ENCODE measurements at places on chromosomes 7 and 10.

- DNase-seq: no peak
These were observed 38.3 kb upstream of the PPP2R2D start for GRCh38 chr10:131862548-131862947.

DNA sequence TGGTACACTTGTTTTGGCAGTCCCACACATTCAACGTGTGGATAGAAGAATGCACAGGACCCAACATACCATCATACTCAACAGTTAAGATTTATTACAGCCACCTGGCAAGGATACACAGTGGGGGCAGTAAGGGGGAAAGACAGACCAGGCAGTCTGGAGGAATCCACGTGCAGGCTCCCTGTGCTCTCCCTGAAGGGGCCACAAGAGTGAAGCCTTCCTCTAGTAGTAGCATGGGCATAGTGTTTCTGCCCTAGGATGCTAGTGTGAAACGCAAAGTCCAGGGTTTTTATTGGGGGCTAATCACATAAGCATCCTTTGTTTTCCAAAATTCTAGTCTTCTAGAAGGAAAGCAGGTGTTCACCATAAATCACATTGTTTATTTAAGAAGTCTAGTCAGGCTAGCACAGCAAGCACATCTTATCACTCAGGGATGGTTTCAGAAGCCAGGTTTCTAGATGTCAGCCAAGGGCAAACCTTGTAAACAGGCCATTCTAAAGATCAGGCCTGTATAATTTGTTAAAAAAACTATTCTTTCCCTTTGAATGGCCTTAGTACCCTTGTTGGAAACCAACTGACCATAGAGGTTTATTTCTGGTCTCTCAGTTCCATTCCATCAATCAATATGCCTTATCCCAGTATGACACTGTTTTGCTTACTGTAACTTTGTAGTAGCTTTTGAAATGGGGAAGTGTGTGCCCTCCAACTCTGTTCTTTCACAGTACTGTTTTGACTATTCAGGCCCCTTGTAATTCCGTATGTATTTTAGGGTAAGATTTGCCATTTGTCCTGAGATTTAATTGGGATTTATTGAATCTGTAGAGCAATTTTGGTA lies 12.4 kb upstream of the TFAM start:
- no peak for DNase-seq

DNA sequence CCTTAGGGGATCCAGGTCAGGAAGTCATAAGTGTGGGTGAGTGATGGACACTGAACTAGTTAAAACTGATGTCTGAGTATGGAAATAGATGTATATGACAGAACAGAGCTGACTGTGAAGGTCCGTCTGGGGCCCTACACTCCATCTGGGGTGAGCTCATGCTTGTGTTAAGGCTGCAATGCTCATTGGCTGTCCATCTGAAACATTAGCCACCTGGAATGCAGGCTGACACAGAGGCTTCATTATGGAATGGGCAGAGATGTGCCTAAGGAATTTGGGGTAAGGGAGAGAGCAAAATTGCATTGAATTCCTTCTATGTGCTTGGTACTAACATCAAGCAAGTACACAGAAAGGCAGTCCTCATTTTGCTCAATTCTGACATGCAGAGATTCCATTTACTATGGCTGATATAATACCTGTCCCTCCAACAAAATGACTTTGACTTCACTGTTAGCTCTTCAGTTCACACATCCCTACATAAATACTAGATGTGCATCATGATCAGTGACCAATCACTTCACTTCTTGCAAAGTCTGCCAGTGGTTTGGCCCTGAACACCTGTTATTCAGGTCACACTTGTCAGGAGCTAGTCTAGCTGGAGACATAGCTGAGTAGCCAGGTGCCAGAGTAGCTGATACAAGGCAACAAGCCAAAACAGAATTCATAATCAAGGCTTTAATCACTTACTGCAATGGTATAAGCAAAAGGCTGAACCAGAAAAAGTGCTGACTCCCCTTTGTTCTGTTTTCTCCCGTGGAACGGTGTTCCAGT lies 128.9 kb upstream of the VWC2 start:
- no peak for DNase-seq

DNA sequence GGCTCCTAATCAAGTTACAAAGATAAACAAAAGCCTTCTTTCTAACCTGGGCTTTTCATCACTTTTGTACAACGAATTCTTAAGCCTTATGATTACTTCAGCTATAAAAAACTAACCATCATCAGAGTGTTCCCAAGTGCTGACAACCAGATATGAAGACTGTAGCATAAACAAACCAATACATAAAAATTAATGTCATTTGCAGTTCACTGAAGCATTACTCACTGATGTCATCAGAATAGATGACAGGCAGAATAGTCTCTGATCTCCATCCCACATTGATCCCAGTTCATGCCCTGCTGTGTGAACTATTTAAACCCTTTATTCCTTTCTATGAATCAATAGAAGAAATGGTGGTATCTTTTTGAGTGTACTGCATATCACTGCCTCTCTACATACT lies 84.4 kb downstream of the DNAJC1 start:
- no peak for DNase-seq

GRCh38 chr10:34172936-34173533 lies 642.1 kb downstream of the PARD3 start:
- DNase-seq: no peak

- no peak for DNase-seq
These were observed 19.2 kb upstream of the PTPRN2 start for GRCh38 chr7:158606671-158607424.

- DNase-seq: no peak
These were observed 625 bp downstream of the IPMK start for GRCh38 chr10:58266826-58267712.

DNA sequence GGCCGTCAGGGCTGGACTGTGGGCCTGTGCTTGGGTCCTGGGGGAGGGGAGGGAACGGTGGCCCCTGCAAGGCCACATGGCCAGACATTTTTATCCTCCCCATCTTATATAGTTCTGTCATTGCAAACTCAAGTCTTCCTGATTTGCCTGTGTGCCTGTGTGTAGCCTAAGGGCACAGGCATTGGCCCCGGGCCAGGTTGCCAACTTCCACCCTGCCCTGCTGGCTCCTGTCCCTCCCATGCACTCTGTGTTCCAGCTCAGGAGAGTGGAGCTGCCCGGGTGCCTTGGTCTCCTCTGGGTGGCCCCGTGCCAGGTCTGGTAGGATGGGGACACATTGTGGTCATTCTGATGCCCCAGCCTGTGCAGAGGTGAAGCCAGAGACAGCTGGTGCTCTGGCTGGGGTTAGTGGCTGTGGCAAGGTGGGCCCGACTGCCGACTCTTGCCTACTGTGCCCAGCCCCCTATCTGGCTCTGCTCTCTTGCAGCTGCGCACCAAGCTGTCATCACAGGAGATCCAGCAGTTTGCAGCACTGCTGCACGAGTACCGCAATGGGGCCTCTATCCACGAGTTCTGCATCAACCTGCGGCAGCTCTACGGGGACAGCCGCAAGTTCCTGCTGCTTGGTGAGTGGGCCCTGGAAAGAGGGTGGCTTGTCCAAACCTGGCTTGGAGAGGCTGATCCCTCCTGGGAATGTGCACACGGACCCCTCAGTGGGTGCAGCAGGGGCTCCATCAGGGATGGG lies 14.8 kb downstream of the NACAD start:
- no peak for DNase-seq

- DNase-seq: no peak
These were observed 30.4 kb upstream of the JAZF1 start for GRCh38 chr7:28211006-28211405.

GRCh38 chr10:104732222-104732621 lies 91.1 kb downstream of the SORCS3 start:
- DNase-seq: no peak

DNA sequence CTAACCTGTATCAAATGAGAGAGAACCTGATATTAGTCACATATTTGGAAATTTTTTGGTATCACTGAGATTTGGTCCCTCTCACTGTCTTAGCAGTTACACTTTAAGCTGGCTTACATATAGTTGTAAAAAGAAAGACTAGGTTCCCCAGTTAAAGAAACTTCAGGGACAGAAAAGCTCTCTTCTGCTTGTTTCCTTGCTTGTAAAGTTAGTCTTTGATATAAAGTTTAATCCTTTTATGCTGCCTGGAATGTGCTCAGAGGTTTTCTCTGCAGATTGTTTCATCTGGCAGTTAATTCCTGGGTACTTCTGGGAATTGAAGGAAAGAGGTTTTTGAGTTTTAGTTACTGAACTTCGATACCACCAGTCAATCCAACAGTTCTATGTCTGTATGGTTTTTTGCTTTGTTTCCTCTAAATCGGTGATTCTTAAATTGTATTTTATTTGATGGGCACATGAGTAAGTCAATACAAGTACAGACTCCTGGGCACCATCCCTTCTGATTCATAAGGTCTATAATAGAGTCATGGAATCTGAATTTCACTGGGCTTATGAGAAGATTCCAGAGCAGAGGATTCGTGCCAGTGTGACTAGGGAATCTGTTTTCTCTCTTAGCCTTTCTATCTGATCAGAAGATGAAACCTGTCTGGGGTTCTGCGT lies 1080.9 kb upstream of the C7orf33 start:
- no peak for DNase-seq

DNA sequence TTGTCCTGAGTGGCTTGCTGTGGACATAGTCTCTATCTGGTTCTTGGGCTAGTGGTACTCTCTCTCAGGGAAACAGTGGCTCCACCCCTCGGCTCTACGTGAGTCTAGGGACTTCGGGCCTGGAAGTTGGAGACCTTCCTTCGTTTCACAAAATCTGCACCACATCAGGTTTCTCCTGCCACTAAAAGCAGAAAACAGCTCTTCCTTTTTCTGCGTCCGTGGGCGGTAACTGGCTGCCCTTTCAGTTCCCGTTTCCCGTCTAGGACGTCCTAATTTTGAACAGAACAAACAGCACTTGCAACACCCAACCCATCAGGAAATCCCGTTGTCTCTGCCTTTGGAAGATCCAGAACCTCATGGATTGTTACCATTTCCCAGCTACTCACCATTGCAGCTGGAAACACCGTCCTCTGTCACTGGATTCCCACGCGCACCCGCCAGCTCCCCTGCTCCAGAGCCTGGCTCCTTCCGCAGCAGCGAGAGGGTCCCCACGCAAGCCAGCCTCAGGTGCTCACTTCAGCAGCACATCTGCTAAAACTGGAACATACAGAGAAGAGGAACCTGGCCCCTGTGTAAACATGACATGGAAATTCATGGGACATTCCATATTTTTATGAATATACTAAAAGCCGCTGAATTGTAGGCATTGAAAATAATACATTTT lies 311.4 kb upstream of the AKR1E2 start:
- no peak for DNase-seq

DNA sequence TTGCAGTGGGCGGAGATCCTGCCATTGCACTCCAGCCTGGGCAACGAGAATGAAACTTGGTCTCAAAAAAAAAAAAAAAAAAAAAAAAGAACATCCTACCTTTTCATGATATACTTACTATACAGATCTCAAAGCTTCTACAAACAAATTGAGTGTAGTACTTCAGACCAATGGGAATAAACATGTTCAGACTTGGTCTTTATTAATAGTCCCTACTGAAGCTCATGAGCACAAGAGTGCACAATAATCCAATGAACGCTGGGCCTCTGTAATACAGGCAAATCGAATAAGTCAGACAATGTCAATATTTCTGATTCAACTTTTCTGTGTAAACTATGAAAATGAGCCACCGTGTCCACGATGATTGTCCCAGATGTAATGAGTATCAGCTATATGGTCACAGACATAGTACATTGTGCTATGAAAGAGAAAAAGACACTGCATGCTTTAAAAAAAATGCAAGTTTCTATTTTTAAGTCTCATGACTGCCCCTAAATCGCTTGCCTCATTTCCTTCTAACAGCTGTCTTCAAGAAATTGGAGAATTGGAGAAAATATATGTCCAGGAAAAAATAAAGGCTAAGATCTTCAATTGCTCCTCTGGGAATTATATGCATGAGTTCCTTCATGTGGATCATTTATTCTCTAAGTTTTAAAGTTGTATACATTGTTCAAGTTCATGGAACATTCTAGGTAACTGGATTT lies 64.0 kb upstream of the CTTNBP2 start:
- no peak for DNase-seq

- DNase-seq: no peak
These were observed 50.8 kb downstream of the PHYHIPL start for GRCh38 chr10:59227136-59227673.
